Small intestine (tissue), 16 donors: ENCODE measurements at places on chromosomes 7 and 10.

DNA sequence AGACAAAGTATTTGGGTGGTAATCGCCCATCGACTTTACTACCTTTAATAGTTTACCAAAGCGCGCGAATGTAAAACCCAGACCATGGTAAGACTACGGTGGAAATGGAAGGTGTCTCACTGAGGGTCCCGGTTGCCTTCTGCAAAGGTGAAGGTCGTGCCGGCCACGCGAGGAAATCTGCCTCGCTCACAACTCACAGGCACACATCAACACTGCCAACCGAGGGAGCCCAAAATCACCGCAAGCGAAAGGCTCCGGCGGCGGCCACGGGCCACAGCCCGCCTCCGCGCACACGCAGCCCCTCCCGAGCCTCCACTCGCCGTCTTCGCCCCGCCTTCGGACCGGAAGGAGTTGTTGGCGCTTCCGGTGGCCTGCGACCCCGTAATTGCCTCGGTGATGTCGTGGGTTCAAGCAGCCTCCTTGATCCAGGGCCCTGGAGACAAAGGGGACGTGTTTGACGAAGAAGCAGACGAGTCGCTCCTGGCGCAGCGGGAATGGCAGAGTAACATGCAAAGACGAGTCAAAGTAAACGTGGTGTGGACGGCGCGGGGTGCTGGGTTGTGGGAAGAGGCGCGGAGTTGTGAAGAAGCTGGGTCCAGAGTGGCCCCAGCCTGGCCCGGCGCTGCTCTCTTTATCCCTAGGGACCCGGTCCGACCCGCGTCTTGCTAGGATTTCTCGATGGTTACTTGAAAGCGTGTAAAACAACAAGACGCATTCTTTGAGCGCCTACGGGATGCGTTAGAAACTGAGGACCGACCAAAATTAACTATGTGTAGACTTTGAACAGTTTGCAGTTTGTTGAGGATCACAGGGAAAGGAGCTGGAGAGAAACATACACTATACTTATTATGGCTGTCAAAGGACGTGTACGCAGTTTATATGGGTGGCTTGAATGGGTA is at the start of gene YAE1:
Gene YAE1 (plus strand): TSS at position 382 of the 899 bp plus-strand sequence. CDS start 15 bp downstream, at position 397.
- H3K36me3 ChIP-seq = peaks cover 4% of the 10 kb centered on the region
- peak within 1 kb of the TSS; percentile 62 for H3K4me3 ChIP-seq
- no peaks in the 10 kb centered on the region for H3K27me3 ChIP-seq
- H3K27ac ChIP-seq = peak within 1 kb of the TSS; percentile 95
- H3K4me1 ChIP-seq = no peaks in the 10 kb centered on the region

DNA sequence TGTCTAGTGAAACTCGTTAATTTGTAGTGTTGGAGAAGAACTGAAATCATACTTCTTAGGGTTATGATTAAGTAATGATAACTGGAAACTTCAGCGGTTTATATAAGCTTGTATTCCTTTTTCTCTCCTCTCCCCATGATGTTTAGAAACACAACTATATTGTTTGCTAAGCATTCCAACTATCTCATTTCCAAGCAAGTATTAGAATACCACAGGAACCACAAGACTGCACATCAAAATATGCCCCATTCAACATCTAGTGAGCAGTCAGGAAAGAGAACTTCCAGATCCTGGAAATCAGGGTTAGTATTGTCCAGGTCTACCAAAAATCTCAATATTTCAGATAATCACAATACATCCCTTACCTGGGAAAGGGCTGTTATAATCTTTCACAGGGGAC is 187.6 kb downstream of the CFTR start:
- H3K27me3 ChIP-seq = no peaks in the 10 kb centered on the region
- no peaks in the 10 kb centered on the region for H3K36me3 ChIP-seq
- no peak overlapping the region for H3K4me3 ChIP-seq

DNA sequence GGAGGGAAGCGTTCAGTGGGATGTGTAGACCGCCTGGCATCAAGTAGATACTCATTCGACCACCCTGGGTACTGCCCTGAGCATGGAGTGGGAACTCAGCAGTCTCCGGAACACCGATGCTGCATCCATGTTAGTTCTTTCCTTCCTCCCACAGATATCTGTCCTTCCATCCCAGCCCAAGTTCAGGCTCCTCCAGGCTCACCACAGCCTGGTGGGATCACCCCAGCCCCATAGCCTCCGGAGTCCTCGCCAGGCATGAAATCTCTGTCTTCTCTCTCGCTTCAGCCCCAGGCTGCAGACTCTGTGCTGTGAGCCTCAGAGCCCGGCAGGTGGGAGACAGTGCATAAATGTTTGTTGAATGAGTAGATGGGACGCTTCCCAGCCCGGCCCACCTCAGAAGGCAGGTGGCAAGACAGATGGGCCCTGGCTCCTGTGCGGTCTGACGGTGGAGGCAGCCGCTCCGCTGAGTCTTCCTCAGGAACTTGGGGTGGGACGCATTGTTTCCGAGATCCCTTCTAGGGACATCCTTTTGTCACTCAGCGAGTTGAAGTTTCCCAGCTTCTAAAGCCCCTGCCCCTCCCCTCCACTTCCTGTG is 42.9 kb downstream of the ELFN1 start:
- no peaks in the 10 kb centered on the region for H3K27me3 ChIP-seq
- H3K4me3 ChIP-seq = no peak overlapping the region
- H3K36me3 ChIP-seq = peaks cover 3% of the 10 kb centered on the region
- no peak for DNase-seq

GRCh38 chr7:24715661-24716479 is 41.4 kb downstream of the GSDME start:
- H3K4me1 ChIP-seq = no peaks in the 10 kb centered on the region
- no peak overlapping the region for H3K4me3 ChIP-seq
- H3K36me3 ChIP-seq = peaks cover 54% of the 10 kb centered on the region
- DNase-seq = peak; percentile 23

GRCh38 chr7:5694912-5695726 is 86.3 kb downstream of the RNF216 start:
- H3K36me3 ChIP-seq = no peaks in the 10 kb centered on the region
- no peak overlapping the region for H3K4me3 ChIP-seq

GRCh38 chr7:48140001-48140681 is 31.1 kb upstream of the ABCA13 start:
- H3K27me3 ChIP-seq = no peaks in the 10 kb centered on the region
- peak; percentile 95 for DNase-seq
- H3K4me1 ChIP-seq = peaks cover 8% of the 10 kb centered on the region

GRCh38 chr10:80684259-80684658 is 146.6 kb downstream of the SH2D4B start:
- no peak overlapping the region for H3K27ac ChIP-seq
- peak; percentile 45 for DNase-seq
- H3K27me3 ChIP-seq = no peaks in the 10 kb centered on the region

DNA sequence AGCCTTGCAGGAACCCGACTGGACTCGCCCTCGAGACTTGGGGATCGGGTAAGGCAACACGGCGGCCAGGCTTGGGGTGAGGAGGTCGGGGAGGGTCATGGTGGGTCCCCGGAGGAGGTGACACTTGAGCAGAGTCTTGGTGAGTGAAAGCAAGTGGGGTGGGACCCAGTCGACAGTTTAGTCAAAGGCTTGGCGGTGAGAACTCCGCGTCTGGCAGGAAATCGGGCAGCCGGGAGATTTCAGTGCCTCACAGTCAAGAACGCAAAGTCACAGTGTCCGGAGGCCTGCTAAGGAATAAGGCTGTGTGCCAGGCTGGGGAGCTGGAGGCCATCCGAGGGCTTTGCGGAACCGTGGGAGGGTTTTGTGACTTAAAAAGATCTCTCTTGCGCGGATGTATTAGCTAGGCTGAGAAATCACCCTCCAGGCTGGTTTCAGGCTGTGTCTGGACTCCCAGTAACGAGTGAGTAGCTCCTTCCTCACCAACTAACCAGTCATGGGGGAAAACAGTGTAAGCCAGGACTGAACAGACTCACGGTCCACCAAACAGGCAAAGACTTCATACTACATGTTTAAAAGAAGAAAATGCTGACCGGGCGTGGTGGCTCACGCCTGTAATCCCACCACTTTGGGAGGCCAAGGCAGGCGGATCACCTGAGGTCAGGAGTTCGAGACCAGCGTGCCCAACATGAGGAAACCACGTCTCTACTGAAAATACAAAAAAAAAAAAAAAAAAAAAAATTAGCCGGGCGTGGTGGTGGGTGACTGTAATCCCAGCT is 613 bp downstream of the AP5Z1 start:
- H3K36me3 ChIP-seq = peaks cover 3% of the 10 kb centered on the region
- H3K4me1 ChIP-seq = peaks cover 7% of the 10 kb centered on the region
- DNase-seq = no peak
- no peaks in the 10 kb centered on the region for H3K27me3 ChIP-seq
- H3K27ac ChIP-seq = peak overlapping the region; percentile 96

- no peaks in the 10 kb centered on the region for H3K27me3 ChIP-seq
- no peak overlapping the region for H3K4me3 ChIP-seq
- no peak for DNase-seq
- peaks cover 6% of the 10 kb centered on the region for H3K4me1 ChIP-seq
- peaks cover 2% of the 10 kb centered on the region for H3K36me3 ChIP-seq
Observed at GRCh38 chr7:47514367-47514766, 67.5 kb downstream of the TNS3 start.

DNA sequence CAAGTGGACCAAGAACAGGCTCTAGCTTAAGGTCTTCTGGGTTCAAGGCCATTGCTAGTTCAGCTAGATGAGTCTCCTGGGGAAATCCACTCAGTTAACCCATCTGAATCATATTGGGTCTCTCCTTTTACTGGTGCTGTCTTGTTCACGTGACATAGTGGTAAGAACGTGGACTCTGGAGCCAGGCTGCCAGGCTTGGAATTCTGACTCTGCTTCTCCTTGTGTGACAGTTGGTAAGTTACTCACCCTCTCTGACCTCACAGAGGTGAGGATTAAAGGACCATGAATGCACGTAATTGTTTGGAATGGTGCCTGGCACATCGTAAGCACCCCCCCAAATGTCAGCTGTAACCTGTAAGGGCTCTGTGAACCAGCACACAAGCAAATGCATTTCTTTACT is 9.7 kb upstream of the CALU start:
- no peaks in the 10 kb centered on the region for H3K4me1 ChIP-seq
- no peak overlapping the region for H3K27ac ChIP-seq
- no peaks in the 10 kb centered on the region for H3K36me3 ChIP-seq
- peak; percentile 12 for DNase-seq

GRCh38 chr7:145643981-145644380 is 472.6 kb upstream of the CNTNAP2 start:
- H3K36me3 ChIP-seq = no peaks in the 10 kb centered on the region
- no peak overlapping the region for H3K4me3 ChIP-seq
- no peak overlapping the region for H3K27ac ChIP-seq
- H3K4me1 ChIP-seq = no peaks in the 10 kb centered on the region
- no peak for DNase-seq

GRCh38 chr7:118169146-118169545 is 14.8 kb upstream of the LSM8 start:
- H3K36me3 ChIP-seq = no peaks in the 10 kb centered on the region
- no peak overlapping the region for H3K27ac ChIP-seq
- H3K4me3 ChIP-seq = no peak overlapping the region
- H3K4me1 ChIP-seq = no peaks in the 10 kb centered on the region

DNA sequence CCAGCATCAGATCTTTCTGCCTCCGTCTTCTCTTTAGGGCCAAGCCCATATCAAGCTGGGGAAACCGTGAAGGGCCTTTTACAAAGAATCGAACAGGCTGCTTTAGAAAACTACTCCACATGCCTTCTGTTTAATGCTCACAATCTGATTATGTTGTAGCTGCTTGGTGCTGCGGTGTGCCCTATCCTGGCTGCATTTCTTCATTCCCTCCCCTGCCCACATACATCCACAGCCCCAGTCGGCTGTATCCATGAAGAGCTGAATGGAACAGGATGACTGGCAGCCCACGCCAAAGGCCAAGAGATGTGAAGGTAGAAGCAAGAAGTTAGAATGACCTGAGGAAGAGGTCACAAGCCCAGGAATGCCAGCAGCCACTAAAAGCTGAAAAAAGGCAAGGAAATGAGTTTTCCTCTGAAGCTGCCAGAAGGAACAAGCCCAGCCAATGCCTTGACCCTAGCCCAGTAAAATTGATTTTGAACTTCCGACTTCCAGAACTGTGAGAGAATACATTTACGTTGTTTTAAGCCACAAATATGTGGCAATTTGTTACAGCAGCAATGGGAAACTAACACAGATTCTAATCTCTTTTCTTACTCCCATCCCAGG is 22.2 kb downstream of the TAS2R41 start:
- H3K4me1 ChIP-seq = no peaks in the 10 kb centered on the region
- H3K27me3 ChIP-seq = no peaks in the 10 kb centered on the region
- H3K36me3 ChIP-seq = no peaks in the 10 kb centered on the region

DNA sequence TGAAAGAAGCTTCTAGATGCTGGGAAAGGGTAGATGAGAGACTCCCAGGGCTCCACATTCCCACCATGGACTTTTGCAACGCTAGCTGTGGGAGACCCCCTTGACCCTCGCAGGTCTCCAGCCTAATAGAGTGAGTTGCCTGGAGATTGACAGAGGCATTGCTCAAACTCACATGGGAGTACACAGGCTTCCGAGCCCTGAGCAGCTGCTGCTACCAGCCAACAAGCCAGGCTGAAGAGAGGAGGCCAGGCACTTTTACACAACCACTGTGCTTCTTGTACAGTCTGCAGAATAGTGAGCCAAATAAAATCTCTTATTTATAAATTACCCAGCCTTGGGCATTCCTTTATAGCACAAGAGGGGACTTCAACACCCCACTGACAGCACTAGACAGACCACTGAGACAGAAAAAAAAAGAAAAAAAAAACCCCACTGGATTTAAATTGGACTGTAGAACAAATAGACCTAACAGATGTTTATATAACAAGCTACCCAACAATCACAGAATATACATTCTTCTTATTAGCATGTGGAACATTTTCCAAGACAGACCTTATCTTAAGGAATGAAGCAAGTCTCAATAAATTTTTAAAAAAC is 146.2 kb downstream of the ZFAND4 start:
- H3K36me3 ChIP-seq = peaks cover 6% of the 10 kb centered on the region
- DNase-seq = no peak
- H3K4me1 ChIP-seq = no peaks in the 10 kb centered on the region
- no peak overlapping the region for H3K27ac ChIP-seq
- no peak overlapping the region for H3K4me3 ChIP-seq
- H3K27me3 ChIP-seq = no peaks in the 10 kb centered on the region

GRCh38 chr7:151014950-151015349 is 9.3 kb downstream of the ATG9B start:
- H3K4me3 ChIP-seq = no peak overlapping the region
- H3K27ac ChIP-seq = no peak overlapping the region
- peaks cover 3% of the 10 kb centered on the region for H3K27me3 ChIP-seq
- H3K36me3 ChIP-seq = no peaks in the 10 kb centered on the region

- H3K27ac ChIP-seq = no peak overlapping the region
- no peaks in the 10 kb centered on the region for H3K4me1 ChIP-seq
- no peak for DNase-seq
- no peaks in the 10 kb centered on the region for H3K27me3 ChIP-seq
- H3K4me3 ChIP-seq = no peak overlapping the region
Observed at GRCh38 chr10:9796564-9796963, 1221.1 kb upstream of the CELF2 start.

- no peaks in the 10 kb centered on the region for H3K27me3 ChIP-seq
- no peak for DNase-seq
- H3K36me3 ChIP-seq = no peaks in the 10 kb centered on the region
Observed at GRCh38 chr10:1544929-1545328, 192.4 kb downstream of the ADARB2 start.

GRCh38 chr7:145036604-145037405 is 201.0 kb upstream of the TPK1 start:
- no peaks in the 10 kb centered on the region for H3K4me1 ChIP-seq
- H3K36me3 ChIP-seq = no peaks in the 10 kb centered on the region
- H3K4me3 ChIP-seq = no peak overlapping the region
- DNase-seq = peak; percentile 42
- H3K27ac ChIP-seq = no peak overlapping the region
